ENCODE measurements at places on chromosomes 11 and 22.

DNA sequence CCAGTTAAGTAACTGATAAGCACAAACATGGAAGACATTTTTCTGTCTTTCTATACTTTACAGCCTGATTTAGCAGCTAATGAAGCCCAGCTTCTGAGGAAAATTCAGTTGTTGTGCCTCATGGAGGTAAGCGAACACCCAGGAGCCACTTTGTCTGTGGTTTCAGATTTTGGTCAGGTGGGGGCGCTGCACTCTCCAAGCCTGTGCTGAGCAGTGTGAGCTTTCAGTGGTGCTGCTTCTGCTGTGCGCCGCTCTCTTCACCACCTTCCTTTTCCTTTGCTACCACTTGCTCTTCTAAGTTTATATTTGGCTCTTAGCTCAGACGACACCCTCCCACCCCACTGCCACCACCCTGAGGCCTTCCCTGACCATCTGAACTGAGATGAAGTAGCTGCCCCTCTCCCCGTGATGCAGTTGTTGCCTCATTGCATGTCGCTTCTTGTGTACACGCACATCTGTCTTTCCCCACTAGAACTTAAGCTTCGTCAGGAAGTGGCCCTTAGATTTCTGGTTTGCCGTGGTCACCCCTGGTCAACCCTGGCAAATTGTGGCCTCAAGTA, 14.0 kb downstream of the PSMD13 start:
- DNase-seq = no peak

- DNase-seq = no peak
Measured at GRCh38 chr11:73325036-73325981, 17.2 kb downstream of the ARHGEF17 start.

GRCh38 chr11:5994791-5995190, 8.0 kb upstream of the OR52L1 start:
- no peak for DNase-seq

DNA sequence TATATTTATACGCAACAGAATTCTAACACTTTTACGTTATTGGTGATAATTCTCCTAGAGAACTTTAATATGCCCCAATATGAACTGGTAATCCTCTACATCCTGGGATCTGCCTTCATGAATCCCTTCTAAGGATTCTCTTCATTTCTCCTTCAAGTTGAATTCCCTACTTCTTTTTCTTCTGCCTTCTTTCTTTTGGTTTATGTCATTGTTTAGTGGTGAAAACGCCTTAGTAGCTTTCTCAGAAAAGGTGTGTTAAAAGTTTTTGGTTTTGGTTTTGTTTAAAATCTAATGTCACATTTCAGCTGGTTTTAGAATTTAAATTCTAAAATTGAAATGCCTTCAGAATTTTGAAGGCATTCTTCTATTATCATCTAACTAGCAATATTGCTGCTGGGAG, 17.7 kb upstream of the RTL6 start:
- no peak for DNase-seq

GRCh38 chr22:48665311-48665995, 1162.2 kb downstream of the BRD1 start:
- no peak for DNase-seq

DNA sequence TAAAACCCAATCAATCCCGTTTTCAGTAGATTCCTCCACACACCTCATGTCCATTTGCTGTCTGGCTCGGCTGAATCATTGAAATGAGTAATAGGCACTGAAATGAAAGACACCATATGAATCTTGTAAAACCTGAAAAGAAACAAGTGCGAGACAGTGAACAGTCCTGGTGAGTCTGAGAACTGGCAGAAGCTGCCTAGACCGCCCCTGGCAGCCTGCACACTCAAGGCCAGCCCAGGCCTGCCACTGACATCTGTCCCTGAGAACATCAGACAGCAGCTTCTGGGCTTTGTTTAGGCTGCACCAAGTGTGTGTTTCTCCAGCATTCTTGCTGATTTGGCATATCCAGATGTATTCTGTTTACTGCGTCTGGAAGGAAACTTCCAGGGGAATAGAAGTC, 44.8 kb downstream of the ENDOD1 start:
- DNase-seq = no peak

- no peak for DNase-seq
Measured at GRCh38 chr11:64580412-64580811, 10.6 kb upstream of the SLC22A12 start.

Measured in GOT3 (cell line).